Psoas muscle (tissue), 8 donors: ENCODE measurements at places on chromosomes 6 and 20. TPM values are rescaled to one million over a fixed set of nuclear protein-coding genes. Genes with fewer than 3 reads are reported as not detected.

- H3K36me3 ChIP-seq: no peaks in the 10 kb centered on the region
- no peaks in the 10 kb centered on the region for H3K27me3 ChIP-seq
- DNase-seq: peak; percentile 49
- H3K4me3 ChIP-seq: peak overlapping the region; percentile 47
- peak overlapping the region; percentile 36 for H3K27ac ChIP-seq
These were observed 29.7 kb downstream of the SPDEF start for GRCh38 chr6:34526241-34526972.

DNA sequence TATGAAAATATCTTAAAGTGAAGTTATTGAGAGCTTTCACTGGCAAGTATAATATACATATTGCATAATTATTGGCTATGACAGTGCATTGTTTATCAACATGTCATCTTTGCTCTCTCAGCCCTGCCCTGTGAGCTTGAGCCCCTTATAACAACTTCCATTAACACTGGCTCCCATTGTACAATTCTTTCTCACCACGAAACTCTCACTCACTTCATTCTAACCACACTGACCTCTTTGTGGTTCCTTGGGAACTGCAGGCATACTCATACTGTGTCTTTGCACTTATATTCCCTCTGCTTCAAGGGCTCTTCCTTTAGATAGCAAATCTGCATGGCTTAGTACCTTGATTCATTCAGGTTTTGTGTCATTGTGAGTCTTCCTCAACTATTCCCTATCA, 411.8 kb downstream of the CDKAL1 start:
- no peaks in the 10 kb centered on the region for H3K4me1 ChIP-seq
- no peaks in the 10 kb centered on the region for H3K27me3 ChIP-seq
- H3K4me3 ChIP-seq: no peak overlapping the region

GRCh38 chr6:167157863-167158262, at the start of gene GPR31:
GPR31 (minus strand) TSS chr6:167157980; CDS start chr6:167157831, 149 bp downstream.
- H3K27ac ChIP-seq: no peak within 1 kb of the TSS
- DNase-seq: no peak
- no peaks in the 10 kb centered on the region for H3K4me1 ChIP-seq

DNA sequence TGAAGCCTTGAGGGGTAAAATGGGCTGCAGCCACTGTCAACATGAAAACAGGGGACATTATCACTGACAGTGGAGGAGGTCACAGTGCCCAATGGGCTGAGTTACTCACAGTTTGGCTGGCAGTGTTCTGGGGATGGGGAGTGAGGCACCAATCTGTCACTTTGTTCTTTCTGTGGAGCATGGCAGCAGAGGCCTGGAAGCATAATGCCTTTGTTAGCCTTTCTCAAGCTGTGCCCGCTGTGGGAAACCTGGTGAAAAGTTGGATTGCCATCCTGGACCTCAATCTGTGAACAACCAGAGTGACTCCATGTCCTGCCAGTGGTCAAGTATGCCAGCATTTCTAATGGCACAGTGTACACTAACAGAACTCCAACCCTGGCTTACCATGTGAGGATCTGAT, 143.6 kb downstream of the OR2B2 start:
- H3K4me3 ChIP-seq: no peak overlapping the region
- H3K4me1 ChIP-seq: no peaks in the 10 kb centered on the region
- DNase-seq: no peak
- no peak overlapping the region for H3K27ac ChIP-seq
- no peaks in the 10 kb centered on the region for H3K36me3 ChIP-seq

- H3K27me3 ChIP-seq: no peaks in the 10 kb centered on the region
- H3K27ac ChIP-seq: no peak overlapping the region
- no peaks in the 10 kb centered on the region for H3K4me1 ChIP-seq
- no peaks in the 10 kb centered on the region for H3K36me3 ChIP-seq
- no peak for DNase-seq
These were observed 46.9 kb upstream of the NRSN1 start for GRCh38 chr6:24079076-24079475.

DNA sequence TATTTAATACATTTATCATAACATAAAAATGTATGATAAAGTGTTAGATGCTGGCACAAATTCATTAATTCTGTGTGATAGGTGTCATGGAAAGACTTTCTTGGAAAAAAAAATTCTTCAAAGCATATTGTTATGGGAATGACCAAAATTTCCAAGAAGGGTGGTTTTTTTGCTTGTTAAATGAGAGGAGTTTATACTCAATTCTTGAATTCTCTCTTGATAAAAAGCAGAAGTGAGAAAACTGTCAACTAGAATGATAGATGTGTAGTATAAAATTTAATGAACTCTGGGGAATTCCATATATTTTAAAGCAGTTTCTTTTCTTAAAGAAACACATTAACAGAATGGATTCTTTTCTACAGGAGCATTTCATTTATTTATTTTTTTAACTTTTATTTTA, 62.0 kb upstream of the SNAP91 start:
- no peak overlapping the region for H3K4me3 ChIP-seq
- no peaks in the 10 kb centered on the region for H3K36me3 ChIP-seq
- H3K27ac ChIP-seq: no peak overlapping the region
- no peaks in the 10 kb centered on the region for H3K27me3 ChIP-seq
- no peaks in the 10 kb centered on the region for H3K4me1 ChIP-seq

GRCh38 chr6:105560611-105561066, 157.8 kb upstream of the PREP start:
- no peaks in the 10 kb centered on the region for H3K4me1 ChIP-seq
- no peaks in the 10 kb centered on the region for H3K27me3 ChIP-seq
- no peaks in the 10 kb centered on the region for H3K36me3 ChIP-seq
- DNase-seq: no peak
- H3K4me3 ChIP-seq: no peak overlapping the region

DNA sequence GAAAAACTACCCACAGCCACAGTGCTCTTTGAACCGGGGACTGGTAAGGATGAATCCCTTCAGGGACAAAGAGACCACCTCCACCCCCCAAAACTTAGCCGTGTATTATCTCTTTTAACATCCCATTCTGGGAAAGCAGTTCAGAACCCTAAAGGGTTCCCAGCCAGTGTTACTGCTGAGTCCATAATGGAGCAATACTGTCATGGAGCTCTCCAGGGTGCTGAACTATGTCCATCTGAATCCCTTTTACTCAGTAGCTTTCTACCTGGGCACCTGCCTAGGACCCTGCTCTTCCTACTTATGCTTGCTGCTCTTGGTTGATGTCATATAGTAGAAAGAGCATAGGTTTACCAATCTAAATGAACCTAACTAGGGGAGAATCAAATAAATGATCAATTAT, 22.3 kb upstream of the SAYSD1 start:
- no peak overlapping the region for H3K4me3 ChIP-seq
- no peak for DNase-seq
- H3K36me3 ChIP-seq: no peaks in the 10 kb centered on the region
- H3K4me1 ChIP-seq: no peaks in the 10 kb centered on the region
- no peak overlapping the region for H3K27ac ChIP-seq

DNA sequence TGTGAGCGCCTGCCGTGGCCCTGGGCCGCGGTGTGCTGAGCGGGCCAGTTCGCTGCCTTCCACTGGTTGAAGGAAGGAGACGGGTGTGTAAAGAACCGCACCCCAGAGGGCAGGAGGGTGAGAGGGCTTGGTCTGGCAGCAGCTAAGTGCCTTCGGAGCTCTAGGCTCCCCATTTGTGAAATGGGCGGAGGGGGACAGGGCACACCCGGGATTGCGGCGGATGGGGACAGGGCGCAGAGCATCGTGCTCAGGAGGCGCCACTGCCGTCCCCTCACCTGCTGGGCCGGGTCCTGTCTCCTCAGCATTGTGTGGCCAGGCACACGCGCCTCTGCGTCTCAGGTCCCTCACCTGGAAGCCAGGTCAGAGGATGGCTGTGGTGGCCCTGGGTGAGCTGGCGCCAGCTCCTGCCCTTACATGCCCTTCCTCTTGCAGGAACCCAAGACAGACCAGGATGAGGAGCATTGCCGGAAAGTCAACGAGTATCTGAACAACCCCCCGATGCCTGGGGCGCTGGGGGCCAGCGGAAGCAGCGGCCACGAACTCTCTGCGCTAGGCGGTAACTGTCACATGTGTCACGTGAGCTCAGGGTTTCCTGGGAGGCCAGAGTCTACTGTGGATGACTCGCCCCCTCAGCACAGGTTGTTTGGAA, 3.1 kb downstream of the ADRM1 start:
- no peak overlapping the region for H3K27ac ChIP-seq
- no peaks in the 10 kb centered on the region for H3K27me3 ChIP-seq
- peak overlapping the region; percentile 84 for H3K4me3 ChIP-seq
- H3K36me3 ChIP-seq: peaks cover 3% of the 10 kb centered on the region
- H3K4me1 ChIP-seq: peaks cover 41% of the 10 kb centered on the region

GRCh38 chr6:34378470-34378869, 14.0 kb downstream of the NUDT3 start:
- peaks cover 48% of the 10 kb centered on the region for H3K4me1 ChIP-seq
- H3K36me3 ChIP-seq: no peaks in the 10 kb centered on the region
- no peak for DNase-seq
- H3K27me3 ChIP-seq: no peaks in the 10 kb centered on the region

DNA sequence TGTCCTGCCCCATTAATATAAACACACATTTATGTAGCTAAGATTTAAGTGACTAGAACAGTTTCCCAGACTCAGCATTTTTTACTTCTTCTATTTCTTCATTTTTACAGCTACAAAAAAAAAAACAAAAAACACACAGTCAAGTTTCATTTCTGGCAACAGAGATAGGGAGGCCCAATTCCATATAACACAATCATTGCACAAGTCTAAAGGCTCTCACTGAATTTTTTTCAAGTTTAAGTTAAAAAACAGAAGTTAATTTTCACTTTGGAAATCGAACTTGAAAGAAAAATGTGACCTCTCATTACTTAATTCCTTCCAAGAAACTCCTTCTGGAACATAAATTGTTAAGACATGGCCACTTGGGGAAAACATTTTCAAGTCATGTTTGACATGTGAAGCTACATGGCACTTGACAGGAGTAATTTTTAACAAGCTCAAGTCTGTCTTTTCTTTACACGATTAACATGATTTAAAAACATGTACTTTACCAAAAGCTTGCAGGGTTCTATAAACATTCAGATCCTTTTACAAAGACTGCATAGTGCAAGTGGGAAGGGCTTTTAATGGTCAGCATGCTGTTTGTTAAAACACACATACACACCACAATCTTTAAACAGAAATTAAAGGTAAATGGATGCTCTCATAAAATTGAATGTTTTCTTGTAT, 100.1 kb upstream of the CCDC28A start:
- no peak overlapping the region for H3K27ac ChIP-seq
- H3K36me3 ChIP-seq: no peaks in the 10 kb centered on the region
- no peak overlapping the region for H3K4me3 ChIP-seq
- H3K27me3 ChIP-seq: no peaks in the 10 kb centered on the region

GRCh38 chr20:14580418-14581074, 243.1 kb upstream of the FLRT3 start:
- H3K27ac ChIP-seq: no peak overlapping the region
- H3K4me1 ChIP-seq: no peaks in the 10 kb centered on the region
- DNase-seq: no peak
- H3K27me3 ChIP-seq: no peaks in the 10 kb centered on the region
- H3K4me3 ChIP-seq: no peak overlapping the region

DNA sequence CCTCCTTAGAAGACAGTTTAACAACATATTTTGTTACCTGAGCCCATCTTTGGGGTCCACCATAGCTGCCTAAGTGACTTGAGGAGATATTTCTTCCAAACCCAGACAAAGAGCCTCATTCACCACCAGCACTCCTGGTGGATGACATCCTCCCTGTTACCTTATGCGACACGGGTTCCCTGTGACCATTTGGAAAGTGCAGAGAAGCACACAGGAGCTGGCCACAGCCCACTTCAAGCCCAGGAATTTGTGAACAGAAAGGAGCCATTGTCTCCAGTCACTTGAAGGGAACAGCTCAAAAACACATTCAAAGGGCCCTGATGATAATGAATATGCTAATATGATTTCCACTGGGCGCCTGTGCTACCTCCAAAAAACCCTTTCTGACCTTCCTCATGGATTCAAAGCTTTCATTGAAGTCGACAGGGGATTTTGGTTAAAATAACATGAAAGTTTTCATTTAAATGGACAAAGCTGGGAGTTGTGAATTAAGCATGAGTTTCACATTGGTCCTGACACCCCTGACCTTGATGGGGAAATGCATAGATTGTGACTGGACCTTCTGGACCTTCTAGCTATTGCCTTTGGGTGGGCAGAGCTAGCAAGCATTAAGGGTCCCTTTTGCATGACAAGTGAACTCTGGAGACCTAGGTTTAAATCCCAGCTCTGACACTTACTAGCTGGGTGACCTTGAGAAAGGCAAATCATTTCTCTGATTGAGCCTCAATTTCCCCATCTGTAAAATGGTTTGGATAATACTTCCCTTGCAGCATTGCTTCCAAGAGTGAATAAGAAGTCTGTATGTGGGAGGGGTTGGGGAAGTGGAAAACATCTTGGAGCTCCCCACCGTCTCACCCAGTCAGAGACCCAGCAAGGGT, 83.3 kb upstream of the SIRPA start:
- H3K27me3 ChIP-seq: no peaks in the 10 kb centered on the region
- H3K27ac ChIP-seq: peak overlapping the region; percentile 58
- no peak overlapping the region for H3K4me3 ChIP-seq
- H3K36me3 ChIP-seq: no peaks in the 10 kb centered on the region
- H3K4me1 ChIP-seq: peaks cover 36% of the 10 kb centered on the region
- DNase-seq: no peak

- DNase-seq: no peak
- H3K27ac ChIP-seq: no peak overlapping the region
- H3K4me1 ChIP-seq: no peaks in the 10 kb centered on the region
- H3K27me3 ChIP-seq: no peaks in the 10 kb centered on the region
- H3K4me3 ChIP-seq: no peak overlapping the region
These were observed 195.7 kb downstream of the PRL start for GRCh38 chr6:22101163-22101562.

EYA4 gene
- total RNA-seq: 32.8 TPM

PRRT1 gene
- total RNA-seq: 0.17 TPM

SNAI1 gene
- 0.84 TPM for total RNA-seq

MACROD2 gene
- 2.5 TPM for total RNA-seq

IMPG1 gene
- not detected for total RNA-seq

PPDPF gene
- total RNA-seq: 198 TPM

METTL24 gene
- not detected for total RNA-seq
